ENCODE measurements at places on chromosomes 7 and 10. TPM values are rescaled to one million over a fixed set of nuclear protein-coding genes. Genes with fewer than 3 reads are reported as not detected.

Gene CLRN3
- polyA plus RNA-seq, result 0.25 TPM

- no peaks in the 10 kb centered on the region for H3K36me3 ChIP-seq
- H3K4me3 ChIP-seq, result no peak overlapping the region
- H3K27me3 ChIP-seq, result no peaks in the 10 kb centered on the region
- H3K4me1 ChIP-seq, result peaks cover 4% of the 10 kb centered on the region
- no peak overlapping the region for H3K27ac ChIP-seq
These were observed 17.3 kb downstream of the ANTXRL start for GRCh38 chr10:46304062-46304461.

Gene CTAGE4
- polyA plus RNA-seq, result not detected

Gene POLL
- 22.0 TPM for polyA plus RNA-seq

DNA sequence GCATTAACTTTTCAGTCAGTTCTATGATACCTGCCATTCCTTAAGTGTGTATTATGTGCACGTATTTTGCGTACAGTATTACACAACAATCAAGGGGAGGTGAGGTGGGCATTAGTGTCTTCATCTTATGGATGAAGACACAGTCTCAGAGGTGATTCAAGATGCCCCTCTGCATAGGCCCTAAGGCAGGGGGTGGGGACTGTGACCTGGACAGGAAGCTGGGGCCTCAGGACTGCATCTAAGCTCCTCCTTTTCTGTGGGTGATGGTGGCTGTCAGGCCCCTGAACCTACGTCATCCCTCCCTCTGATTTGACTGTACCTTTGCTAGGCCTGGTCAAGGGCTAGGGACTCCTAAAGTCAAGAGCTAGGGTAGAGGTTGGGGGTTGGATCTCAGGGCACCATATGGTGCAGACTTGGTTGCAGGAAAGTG is 38.9 kb downstream of the HK1 start:
- no peaks in the 10 kb centered on the region for H3K36me3 ChIP-seq
- peaks cover 40% of the 10 kb centered on the region for H3K4me1 ChIP-seq
- peak overlapping the region; percentile 32 for H3K27ac ChIP-seq
- DNase-seq, result no peak
- H3K27me3 ChIP-seq, result no peaks in the 10 kb centered on the region

Gene ALOX5
- not detected for polyA plus RNA-seq

DNA sequence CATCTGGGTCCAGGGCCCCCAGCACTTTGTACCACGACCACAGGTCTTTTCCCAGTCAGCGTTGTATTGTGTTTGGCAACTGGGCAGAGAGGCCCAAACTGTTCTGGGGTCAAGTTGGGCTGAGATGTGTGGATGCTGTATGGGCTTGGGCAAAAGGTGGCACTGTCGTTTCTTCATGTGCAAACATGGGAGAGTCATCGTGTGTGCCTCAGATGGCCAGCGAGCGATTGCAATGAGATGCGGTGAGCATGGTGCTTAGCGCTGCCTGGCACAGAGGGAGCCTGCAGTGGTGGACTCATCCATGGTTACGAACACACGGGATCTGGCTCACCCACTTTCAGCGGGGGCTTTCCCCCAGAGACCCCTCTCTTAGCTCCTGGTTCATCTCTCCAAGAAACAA is 120.4 kb upstream of the SORCS3 start:
- H3K27me3 ChIP-seq, result no peaks in the 10 kb centered on the region
- no peak overlapping the region for H3K27ac ChIP-seq
- H3K4me1 ChIP-seq, result peaks cover 15% of the 10 kb centered on the region
- DNase-seq, result no peak
- no peaks in the 10 kb centered on the region for H3K36me3 ChIP-seq
